Breast epithelium (tissue), 4 donors: ENCODE measurements at places on chromosomes 2 and 18. TPM values are rescaled to one million over a fixed set of nuclear protein-coding genes. Genes with fewer than 3 reads are reported as not detected.

- H3K27me3 ChIP-seq, result no peaks in the 10 kb centered on the region
- H3K27ac ChIP-seq, result peak overlapping the region; percentile 71
- no peaks in the 10 kb centered on the region for H3K36me3 ChIP-seq
- DNase-seq, result no peak
- H3K4me1 ChIP-seq, result no peaks in the 10 kb centered on the region
Measured at GRCh38 chr2:53768242-53768542, 588 bp downstream of the CHAC2 start.

DNA sequence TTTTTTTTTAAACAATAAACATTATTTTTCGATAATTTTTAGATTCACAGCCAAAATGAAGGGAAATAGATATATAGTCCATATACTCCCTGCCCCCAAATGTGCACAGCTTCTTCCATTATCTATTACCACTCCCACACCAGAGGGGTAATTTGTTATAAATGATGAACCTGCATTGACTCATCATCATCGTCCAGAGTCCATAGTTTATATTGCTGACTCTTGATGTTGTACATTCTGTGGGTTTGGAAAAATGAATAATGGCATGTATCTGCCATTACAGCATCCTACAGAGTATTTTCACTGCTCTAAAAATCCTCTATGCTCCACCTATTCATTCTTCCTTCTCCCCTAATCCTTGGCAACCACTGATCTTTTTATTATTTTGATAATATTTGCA, 121.5 kb downstream of the LTBP1 start:
- H3K27ac ChIP-seq, result no peak overlapping the region
- no peak for DNase-seq
- H3K27me3 ChIP-seq, result no peaks in the 10 kb centered on the region
- peaks cover 6% of the 10 kb centered on the region for H3K4me1 ChIP-seq

DNA sequence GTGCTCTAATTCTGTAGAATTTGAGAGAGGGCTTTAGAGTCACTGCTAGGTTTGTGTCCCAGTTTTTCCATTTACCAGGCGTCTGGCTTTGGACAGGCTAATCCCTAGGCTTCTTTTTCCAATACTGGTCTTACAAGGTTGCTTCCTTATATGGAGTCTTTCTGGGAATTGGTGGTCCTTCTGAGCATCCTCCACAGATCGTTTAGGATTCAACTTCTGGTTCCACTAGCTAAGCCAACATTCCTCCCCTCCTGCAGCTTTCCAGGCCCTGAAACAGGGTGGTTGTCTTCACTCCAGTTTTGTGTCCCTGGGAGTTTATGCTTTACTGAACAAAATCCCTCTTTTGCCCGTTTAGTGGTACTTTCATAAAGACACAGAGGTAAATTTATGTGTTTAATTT, 170.6 kb downstream of the CERS6 start:
- DNase-seq, result no peak
- no peak overlapping the region for H3K27ac ChIP-seq
- H3K36me3 ChIP-seq, result no peaks in the 10 kb centered on the region
- H3K4me1 ChIP-seq, result no peaks in the 10 kb centered on the region
- H3K27me3 ChIP-seq, result no peaks in the 10 kb centered on the region
- H3K4me3 ChIP-seq, result no peak overlapping the region

RAB6C gene
- total RNA-seq, result 1.6 TPM

ZSCAN30 gene
- total RNA-seq, result 12.5 TPM

CPLX4 gene
- total RNA-seq, result not detected

DNA sequence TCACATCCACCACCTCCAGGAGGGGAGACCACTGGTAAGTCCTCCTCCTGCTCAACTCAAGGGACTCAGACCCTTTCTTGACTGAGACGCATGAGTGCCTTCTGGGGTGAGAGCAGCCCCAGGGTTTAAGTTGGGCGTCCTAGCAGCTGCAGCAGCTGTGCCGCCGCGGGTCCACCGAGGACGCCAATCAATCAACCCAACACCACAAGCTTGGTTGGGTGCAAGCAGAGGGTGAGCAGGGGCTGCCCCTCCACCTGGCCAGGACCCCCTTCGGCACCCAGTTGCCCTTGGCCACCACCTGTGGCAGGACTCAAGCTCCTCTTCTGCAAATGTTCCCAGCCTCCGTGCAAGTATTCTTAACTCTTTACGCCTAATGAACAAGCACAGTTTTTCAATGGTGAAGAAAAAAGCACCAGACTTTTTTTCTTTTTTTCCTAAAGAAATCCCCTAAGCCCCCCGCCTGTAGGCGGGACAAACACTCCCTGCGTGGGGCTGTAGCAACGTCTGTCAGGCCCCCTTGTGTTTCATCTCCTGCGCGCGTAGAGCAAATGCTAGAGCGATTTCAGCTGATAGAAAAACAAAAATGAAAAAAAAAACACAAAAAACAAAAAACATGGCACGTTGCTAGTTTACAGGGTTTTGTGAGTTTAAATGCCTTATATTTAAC, 197.1 kb downstream of the LOXHD1 start:
- H3K36me3 ChIP-seq, result no peaks in the 10 kb centered on the region
- DNase-seq, result no peak
- no peaks in the 10 kb centered on the region for H3K4me1 ChIP-seq
- no peak overlapping the region for H3K27ac ChIP-seq
- H3K27me3 ChIP-seq, result no peaks in the 10 kb centered on the region

GRCh38 chr2:233422050-233422639, 67.9 kb downstream of the DGKD start:
- no peaks in the 10 kb centered on the region for H3K27me3 ChIP-seq
- H3K36me3 ChIP-seq, result no peaks in the 10 kb centered on the region
- H3K27ac ChIP-seq, result no peak overlapping the region
- DNase-seq, result no peak

PIEZO2 gene
- total RNA-seq, result 1.9 TPM

DNA sequence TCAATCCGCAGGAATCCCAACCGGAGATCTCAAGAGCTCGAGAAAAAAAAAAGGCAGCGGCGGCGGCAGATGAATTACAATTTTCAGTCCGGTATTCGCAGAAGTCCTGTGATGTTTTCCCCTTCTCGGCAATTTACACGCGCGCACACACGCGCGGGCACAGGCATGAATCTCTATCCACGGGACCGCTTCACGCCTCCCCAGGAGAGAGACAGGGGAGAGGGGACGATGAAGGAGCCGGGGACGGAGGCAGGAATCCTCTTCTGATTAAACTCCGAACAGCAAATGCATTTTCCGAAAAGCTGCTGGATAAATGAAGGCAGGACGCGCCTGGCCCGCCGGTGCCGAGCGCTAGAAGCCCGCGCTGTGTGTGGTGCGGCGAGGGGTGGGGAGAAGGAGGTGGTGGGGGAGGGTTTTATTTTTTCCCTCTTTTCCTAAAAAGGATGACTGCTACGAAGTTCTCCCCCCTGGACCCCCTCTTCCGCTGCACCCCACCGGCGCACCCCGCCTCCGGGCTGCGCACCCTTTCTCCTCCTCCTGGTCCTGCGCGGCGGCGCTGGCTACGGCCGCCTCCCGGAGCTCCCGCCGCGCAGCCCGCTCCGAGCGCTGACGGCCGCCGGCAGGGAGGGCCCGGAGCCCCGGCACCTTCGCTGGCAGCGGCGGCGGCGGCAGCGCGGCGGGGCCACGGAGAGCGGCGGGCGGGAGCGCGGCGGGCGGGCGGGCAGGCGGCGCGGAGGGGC, at the start of gene BCL2:
BCL2 (minus strand) TSS at position 387 of the 740 bp plus-strand sequence.
- no peaks in the 10 kb centered on the region for H3K36me3 ChIP-seq
- H3K4me3 ChIP-seq, result peak within 1 kb of the TSS; percentile 99
- H3K27ac ChIP-seq, result peak within 1 kb of the TSS; percentile 93

DNA sequence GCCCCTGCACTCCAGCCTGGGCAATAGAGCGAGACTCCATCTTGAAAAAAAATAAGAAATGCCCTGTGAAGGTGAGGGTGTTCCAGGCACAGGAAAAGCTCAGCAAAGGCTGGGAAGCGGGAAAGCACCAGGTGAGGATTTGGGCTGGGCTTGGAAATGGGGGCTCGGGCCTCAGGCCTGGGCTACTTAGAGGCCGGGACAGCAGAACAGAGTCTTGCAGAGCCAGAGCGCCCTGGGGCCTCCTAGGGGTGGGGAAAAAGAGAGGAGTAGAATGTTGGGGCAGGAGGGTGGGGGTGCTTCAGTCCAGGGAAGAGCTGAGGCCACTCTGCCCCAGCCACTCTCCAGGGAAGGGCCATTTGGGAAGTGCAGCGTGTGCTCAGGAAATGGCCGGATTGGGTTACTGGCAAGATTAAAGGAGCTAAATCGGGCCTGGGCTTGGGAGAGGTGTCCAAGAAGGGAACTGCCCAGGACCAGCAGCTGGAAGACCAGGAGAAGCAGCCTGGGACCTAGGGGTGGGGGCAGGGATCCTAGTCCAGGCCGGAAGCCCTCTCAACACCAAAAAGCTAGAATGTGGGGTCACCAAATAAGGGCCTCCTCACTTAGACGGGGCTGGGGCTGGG, 13.8 kb upstream of the DES start:
- H3K4me3 ChIP-seq, result no peak overlapping the region
- H3K27ac ChIP-seq, result no peak overlapping the region
- no peaks in the 10 kb centered on the region for H3K27me3 ChIP-seq

DNA sequence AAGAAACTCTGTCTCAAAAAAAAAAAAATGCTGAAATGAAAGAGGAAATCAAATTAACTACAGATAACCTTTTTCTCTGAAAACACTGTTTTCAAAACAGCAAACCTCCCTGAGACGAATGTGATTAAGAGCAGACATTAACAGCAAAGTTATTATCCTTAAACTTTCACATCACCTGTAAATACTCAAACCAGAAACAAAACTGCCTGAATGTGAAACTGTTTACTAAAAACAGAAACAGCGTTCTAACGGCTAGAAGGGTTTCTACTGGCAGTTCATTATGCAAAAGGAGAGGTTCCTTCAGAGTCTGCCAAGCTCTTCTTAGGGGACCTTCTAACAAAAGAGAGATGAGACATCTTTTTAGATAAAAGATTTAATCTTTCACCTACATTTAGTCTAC, 45.9 kb downstream of the PNO1 start:
- DNase-seq, result no peak
- no peaks in the 10 kb centered on the region for H3K27me3 ChIP-seq
- no peak overlapping the region for H3K4me3 ChIP-seq
- H3K36me3 ChIP-seq, result no peaks in the 10 kb centered on the region
- no peaks in the 10 kb centered on the region for H3K4me1 ChIP-seq

DNA sequence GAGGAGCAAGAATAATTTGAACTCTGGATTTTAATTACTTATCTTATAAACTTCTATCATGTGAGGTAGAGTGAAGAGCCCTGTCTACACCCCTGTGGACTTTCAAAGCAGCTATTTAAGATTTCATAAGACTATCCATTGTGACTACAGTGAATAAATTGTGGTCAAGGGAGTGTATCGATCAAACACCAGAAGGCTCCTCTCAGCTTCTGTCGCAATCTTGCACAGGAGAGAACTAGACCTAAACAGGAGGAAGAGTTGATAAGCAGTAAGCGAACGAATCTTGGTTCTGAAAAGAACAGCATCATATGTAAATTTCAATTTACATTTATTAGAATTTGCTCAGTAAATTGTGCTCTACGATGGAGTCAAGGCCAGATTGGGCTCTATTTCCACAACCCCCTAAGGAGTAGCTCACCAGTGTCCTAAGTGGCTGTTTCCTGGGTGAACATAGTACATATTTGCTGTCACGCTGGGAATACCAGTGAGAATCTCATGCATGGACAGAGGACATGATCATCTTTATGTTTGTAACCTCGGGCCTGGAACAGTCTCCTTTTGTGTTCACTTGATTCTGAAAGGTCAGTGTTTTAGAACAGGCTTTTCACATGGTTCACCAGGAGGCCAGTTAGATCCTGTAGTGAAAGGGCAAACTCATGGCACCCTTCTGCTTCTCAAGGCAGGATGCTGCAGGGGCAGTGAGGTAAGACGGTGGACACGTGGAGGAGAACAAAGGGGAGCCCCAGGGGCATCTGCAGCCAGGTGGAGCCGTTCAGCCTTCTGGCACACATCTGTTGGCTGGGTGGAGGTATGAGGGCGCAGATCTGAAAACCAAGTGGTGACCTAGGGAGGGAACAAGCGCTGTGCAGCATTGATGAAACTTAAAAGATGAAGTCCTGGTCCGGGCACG, 33.3 kb downstream of the NPAS2 start:
- no peaks in the 10 kb centered on the region for H3K36me3 ChIP-seq
- no peak for DNase-seq
- H3K4me1 ChIP-seq, result no peaks in the 10 kb centered on the region

UGT1A6 gene
- total RNA-seq, result not detected

- H3K27ac ChIP-seq, result no peak overlapping the region
- DNase-seq, result no peak
- H3K36me3 ChIP-seq, result no peaks in the 10 kb centered on the region
- H3K4me3 ChIP-seq, result no peak overlapping the region
- no peaks in the 10 kb centered on the region for H3K27me3 ChIP-seq
Measured at GRCh38 chr2:69221512-69221911, 165.5 kb downstream of the GFPT1 start.

GRCh38 chr18:46423226-46423805, 233.7 kb downstream of the LOXHD1 start:
- DNase-seq, result no peak
- peaks cover 3% of the 10 kb centered on the region for H3K4me1 ChIP-seq
- H3K4me3 ChIP-seq, result no peak overlapping the region
- H3K36me3 ChIP-seq, result no peaks in the 10 kb centered on the region
- no peaks in the 10 kb centered on the region for H3K27me3 ChIP-seq

GRCh38 chr2:167681234-167682015, 566.0 kb downstream of the STK39 start:
- no peaks in the 10 kb centered on the region for H3K36me3 ChIP-seq
- DNase-seq, result no peak
- H3K4me1 ChIP-seq, result no peaks in the 10 kb centered on the region
- no peak overlapping the region for H3K27ac ChIP-seq

- H3K4me3 ChIP-seq, result no peak overlapping the region
- H3K27ac ChIP-seq, result no peak overlapping the region
- H3K4me1 ChIP-seq, result no peaks in the 10 kb centered on the region
- H3K27me3 ChIP-seq, result no peaks in the 10 kb centered on the region
Measured at GRCh38 chr2:125979886-125980285, 676.1 kb upstream of the GYPC start.

DNA sequence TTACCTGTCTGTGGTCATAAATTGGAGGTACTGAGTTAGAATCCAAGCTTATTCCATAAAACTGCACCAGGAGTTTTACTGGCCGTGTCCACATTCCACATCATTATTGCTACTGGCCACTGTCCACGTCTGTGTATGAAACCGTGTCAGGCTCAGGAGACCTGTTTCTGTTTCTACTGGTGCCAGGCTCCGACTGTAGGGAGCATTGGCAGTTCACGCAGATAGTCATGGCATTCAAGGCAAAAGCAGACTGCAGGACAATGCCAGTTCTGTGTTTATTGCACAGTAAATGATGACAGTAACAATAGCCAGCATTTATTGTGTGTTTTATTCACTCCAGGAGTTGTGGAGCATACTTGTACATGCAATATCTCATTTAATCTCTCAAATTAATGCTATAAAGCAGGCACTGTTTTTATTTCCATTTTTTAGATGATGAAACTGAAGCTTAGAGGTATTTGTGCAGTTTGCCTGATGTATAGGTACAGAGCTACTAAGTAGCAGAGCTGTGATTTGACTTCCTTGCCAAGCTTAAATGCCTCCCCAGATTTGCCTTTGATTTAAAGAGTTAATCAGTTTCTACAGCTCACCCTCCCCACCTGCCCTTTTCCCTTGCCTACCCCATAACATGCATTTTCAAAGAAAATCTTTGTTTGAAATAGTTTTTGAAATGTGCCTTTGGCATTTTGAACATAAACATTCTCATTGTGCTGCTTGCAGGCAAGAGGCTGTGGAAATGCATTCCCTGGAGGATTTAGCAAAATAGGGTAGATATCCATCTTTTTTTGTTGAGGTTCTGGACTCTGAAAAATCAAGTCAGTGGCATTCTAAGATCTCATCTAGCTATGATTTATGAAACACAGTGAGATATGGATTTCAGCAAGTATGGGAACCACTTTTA, 55.5 kb downstream of the MAP4K4 start:
- H3K4me1 ChIP-seq, result peaks cover 2% of the 10 kb centered on the region
- DNase-seq, result no peak
- H3K27me3 ChIP-seq, result no peaks in the 10 kb centered on the region

- no peak overlapping the region for H3K27ac ChIP-seq
- DNase-seq, result no peak
- H3K4me1 ChIP-seq, result no peaks in the 10 kb centered on the region
- H3K36me3 ChIP-seq, result no peaks in the 10 kb centered on the region
- H3K27me3 ChIP-seq, result no peaks in the 10 kb centered on the region
Measured at GRCh38 chr18:5582076-5582475, 38.3 kb upstream of the EPB41L3 start.
